A549 treated with DMSO at 1 μM for 4 hours (cell line): ENCODE measurements at places on chromosomes 3 and 15. TPM values are rescaled to one million over a fixed set of nuclear protein-coding genes. Genes with fewer than 3 reads are reported as not detected.

Gene SMCO1
- total RNA-seq = not detected in 5 replicates

Gene SLC2A2
- total RNA-seq = not detected in 5 replicates

Gene CCK
- total RNA-seq = 1.4 to 2.2 TPM (median 1.6 TPM) in 5 replicates

Gene CA12
- 148 to 178 TPM (median 172 TPM) in 5 replicates for total RNA-seq

Gene SCG5
- total RNA-seq = 1.6 to 3.7 TPM (median 2.2 TPM) in 5 replicates

Gene LRRN1
- not detected in 5 replicates for total RNA-seq

Gene C2CD4B
- 0.07 to 0.09 TPM (median 0.08 TPM) in 3 of 5 replicates, not detected in the others for total RNA-seq

Gene ETFA
- 227 to 289 TPM (median 267 TPM) in 5 replicates for total RNA-seq

Gene ROPN1
- total RNA-seq = not detected in 5 replicates

Gene ANKRD34C
- total RNA-seq = not detected in 5 replicates

Gene SLC27A2
- 24.3 to 34.4 TPM (median 28.5 TPM) in 5 replicates for total RNA-seq

Gene PP2D1
- not detected in 5 replicates for total RNA-seq

Gene SPESP1
- not detected in 5 replicates for total RNA-seq

Gene KLF15
- 0.06 to 0.08 TPM (median 0.08 TPM) in 5 replicates for total RNA-seq

Gene ARMC8
- total RNA-seq = 20.2 to 27.4 TPM (median 24.9 TPM) in 5 replicates

Gene GRK7
- 0.02 TPM in 1 of 5 replicates, not detected in the others for total RNA-seq
